ENCODE measurements at places on chromosomes 4 and X.

DNA sequence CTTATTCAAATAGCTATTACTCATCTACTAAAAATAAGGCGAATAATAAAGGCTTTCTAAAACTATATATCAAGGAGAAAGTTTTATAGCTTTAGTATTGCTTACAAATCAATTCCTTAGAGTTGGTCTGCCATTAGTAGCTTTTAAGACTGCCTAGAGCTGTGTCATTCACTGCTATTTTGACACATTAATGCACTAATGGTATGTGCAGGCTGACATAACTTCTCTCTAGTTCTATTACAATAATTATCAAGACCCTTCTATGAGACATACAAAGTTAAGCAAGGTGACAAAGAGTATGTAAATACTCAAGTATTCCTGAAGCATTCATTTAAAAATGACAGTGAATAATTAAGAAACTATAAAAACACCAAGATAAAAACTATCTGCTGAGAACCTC, 625.3 kb downstream of the STPG2 start:
- DNase-seq = no peak

GRCh38 chr4:123653236-123653635, 256.6 kb downstream of the SPRY1 start:
- DNase-seq = no peak

GRCh38 chr4:6912441-6912840, 2.8 kb downstream of the TBC1D14 start:
- no peak for DNase-seq

DNA sequence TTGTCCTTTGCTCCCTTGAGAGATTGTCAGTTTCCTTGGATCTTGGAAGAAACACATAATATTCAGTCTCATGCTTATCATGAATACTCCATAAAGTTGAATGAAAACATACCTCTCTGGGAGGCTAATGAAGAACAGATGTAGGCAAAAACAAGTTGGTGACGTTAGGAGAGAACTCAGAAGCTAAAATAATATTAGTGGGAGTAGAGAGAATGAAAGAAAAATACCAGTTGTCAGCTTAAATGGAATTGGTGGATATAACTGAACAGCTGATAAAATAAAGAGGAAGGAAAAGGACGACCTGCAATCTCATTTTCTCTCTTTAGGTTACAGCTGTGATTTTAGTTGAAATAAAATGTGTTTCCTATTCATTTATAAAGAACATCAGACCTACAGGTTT, 124.8 kb downstream of the SNCA start:
- no peak for DNase-seq

DNA sequence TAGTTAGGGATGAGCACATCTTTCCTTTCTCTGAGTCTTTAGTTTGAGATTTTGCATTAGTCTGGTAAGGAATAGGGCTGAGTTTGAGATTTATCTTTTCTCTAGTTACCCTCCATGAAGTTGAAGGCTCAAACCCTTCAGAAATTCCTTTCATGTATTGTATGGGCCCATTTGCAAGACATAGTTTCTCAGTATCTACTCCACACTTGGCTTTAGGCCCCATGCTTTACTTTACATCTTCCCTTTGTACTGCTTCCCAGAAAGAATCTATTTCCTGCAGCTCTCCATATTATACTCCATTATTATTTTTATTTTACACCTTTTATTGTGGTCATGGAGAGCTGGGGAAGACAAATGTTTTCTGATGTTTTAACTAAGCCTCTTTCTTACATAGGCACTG, 1038.2 kb downstream of the TECRL start:
- DNase-seq = no peak

DNA sequence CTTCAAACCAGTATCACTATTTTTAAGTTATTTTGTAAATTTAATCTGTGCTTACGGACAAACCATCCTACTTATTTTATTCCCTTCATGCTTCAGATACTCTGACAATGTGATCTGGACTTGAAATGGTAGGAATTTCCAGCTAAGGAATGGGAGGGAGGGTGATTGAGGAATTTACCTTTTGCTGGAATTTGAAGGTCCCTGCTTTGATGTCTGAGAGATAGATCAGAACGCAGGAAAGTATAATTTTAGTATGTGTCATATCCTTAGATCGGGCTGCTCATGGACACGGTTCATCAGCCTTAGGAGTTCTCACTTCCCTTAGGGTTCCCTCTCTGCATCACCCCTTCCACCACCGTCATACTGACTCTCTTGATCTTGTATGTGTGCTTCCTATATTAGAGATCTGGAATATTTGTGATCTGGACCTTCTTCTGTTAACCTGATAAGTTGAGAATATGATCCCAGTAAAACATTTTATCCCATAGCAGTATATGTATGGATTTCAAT, 16.8 kb downstream of the OCRL start:
- no peak for DNase-seq

DNA sequence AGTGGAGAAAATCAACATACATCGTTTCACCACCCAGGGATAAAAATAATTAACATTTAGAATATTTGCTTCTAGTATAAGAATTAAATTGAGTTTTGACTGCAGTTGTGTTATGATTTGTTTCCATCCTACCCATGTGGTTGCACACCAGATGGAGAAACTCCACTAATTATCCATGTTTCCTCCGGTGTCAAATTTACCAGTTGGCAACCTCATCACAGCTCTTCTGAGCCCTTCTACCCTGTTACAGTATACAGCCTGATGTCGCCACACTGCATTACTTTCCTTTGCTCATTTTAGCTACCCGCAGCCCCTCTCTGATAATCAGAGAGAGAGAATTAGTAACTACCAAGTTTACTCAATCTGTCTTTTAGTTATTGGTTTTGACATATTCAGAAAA, 411.2 kb downstream of the DTHD1 start:
- DNase-seq = no peak

GRCh38 chr4:126271292-126271691, 956.5 kb downstream of the FAT4 start:
- no peak for DNase-seq

DNA sequence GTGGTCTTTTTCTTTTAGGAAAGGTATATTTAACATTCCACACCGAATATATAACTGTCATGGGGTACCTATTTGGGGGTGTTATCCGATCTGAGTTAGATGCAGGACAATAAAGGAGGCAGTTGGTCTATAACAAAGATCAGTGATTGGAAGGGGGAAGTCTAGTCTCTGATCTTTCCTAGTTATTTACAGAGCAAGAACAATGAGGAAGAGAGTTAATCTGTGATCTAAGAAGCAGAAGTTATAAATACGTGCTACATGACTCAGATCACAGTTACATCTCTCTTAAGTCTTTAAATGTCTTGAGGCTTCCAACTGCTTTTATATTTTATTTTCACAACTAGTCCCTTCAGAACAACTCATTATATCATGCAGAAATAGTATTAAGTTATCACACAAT, 33.2 kb upstream of the ARMCX4 start:
- DNase-seq = no peak

DNA sequence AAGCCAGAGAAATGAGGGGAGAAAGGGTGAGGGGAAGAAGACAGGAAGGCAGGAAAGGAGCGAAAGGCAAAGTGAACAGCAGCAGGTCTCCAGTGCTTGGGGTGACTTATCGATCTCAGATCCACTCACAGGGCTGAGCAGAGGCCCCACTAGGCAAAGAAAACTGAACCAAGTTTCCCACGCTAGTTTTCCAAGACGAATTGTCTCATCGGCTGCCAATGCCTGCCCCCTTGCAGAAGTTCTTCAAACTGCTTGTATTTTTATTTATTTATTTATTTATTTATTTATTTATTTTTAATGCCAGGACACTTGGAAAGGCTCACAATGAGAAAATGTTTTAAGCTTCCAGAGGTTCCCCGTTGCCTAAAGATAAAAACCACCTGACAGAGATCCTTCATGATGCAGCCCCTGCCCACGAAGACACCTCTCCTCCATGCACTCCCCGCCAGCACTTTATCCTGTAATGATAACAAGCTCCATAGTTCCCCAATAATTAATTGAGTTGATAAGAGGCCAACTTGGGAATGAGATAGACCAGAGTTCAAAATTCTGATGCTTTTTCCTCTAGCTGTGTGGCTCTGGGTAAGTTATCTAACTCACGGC, 43.2 kb downstream of the QDPR start:
- DNase-seq = no peak

GRCh38 chr4:152957437-152958171, 21.5 kb downstream of the FHDC1 start:
- DNase-seq = no peak

DNA sequence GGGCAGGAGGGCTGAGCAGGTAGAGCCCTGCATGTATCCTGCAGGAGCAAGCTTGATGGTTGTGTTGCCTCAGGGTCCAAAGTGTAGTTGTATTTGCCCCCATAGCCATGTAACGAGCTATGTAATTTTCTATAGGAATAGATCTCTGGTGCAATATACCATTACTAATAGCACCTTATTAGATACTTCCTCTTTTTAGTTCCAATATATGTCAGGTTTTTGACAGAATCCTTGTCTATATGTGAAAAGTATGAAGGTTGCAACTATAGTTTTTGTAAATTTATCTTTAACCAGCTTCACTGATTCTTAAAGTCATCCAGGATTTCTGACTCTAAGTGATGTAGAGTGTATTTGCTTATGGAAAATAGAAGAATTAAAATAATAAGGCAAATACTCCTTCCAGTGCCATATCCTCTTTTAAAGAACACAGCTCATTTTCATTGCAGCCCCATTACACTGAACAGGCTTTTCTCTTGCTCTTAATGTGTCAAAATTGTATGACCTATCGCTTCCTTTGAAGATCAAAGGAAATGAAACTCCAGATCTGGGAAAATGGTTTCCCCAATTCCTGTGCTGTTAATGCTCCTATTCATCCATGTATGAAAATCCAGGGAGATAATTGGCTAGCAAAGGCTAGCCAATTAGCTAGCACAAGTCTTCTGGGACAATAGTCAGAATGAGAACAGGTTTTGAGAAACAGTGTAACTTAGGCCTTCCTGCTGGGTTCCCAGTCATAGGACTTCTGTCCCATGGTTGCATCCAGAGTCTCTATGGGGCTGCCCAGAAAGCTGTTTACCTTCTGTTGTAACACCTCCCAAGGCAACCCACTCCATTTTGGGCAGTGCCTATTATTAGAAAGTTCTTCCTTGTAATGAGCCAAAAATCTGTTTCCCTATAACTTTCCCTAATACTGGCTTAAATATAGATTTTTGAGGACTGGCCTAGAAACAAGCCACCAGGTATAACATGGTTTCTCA, 90.6 kb downstream of the TSPAN7 start:
- DNase-seq = no peak

DNA sequence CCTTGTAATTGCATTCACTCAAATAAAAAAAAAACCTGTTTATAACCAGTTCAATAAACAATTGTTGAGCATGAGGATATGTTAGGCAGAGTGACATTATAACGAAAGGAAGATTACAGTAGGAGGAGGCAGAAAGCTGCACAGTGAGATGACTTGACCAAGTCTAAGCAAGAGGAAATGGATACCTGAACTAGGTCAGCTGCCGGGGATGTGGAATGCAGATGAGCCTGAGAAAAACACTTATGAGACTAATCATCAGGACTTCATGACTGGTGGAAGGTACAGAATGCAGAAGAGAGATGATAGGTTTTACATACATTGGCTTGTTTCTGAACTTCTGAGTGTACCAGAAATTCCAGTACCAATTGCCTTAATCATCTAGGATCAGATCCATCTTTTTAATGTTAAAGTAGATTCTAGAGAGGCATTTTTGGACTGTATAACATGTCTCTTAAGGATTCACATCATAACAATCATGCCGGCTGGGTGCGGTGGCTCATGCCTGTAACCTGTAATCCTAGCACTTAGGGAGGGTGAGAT, 208.1 kb upstream of the PPP3CA start:
- DNase-seq = no peak

- no peak for DNase-seq
Measured at GRCh38 chr4:16056681-16057385, 27.0 kb downstream of the PROM1 start.

- no peak for DNase-seq
Measured at GRCh38 chr4:154660052-154660451, 47.6 kb upstream of the FGG start.

- peak; percentile 9 for DNase-seq
Measured at GRCh38 chr4:99402765-99403164, 32.4 kb downstream of the ADH7 start.

- no peak for DNase-seq
Measured at GRCh38 chr4:19806865-19807264, 444.8 kb upstream of the SLIT2 start.

DNA sequence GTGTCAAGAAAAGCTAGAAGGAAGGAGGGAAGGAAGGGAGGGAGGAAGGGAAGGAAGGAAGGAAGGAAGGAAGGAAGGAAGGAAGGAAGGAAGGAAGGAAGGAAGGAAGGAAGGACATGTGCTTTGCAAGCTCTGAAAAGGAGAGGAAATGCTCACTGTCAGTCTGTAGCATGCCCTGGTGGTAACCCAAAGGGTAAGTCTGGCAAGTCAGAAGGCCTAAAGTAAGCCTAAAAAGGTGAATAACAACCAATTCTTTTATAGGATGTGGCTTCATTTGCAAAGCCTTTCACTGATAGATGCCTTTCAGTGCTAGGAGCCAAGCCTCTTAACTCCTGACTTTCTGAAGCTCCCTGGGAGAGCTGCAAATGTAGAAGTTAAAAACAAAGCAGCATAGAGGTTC, 542.6 kb downstream of the CFAP47 start:
- DNase-seq = no peak

DNA sequence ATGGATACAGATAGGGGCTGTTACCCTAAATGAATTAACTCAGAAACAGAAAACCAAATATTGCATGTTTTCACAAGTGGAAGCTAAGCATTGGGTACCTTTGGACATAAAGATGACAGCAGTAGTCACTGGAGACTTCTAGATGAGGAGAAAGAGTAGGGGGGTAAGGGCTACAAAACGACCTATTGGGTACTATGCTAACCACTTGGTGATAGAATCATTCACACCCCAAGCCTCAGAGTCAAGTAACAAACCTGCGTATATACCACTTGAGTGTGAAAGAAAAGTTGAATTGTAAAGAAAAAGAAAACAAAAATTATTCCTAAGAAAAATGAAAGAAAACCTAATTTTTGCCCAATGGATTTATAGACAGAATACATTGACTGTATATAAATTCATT, 7.7 kb upstream of the ARAP2 start:
- DNase-seq = no peak

- no peak for DNase-seq
Measured at GRCh38 chr4:161823450-161823849, 340.4 kb downstream of the FSTL5 start.

DNA sequence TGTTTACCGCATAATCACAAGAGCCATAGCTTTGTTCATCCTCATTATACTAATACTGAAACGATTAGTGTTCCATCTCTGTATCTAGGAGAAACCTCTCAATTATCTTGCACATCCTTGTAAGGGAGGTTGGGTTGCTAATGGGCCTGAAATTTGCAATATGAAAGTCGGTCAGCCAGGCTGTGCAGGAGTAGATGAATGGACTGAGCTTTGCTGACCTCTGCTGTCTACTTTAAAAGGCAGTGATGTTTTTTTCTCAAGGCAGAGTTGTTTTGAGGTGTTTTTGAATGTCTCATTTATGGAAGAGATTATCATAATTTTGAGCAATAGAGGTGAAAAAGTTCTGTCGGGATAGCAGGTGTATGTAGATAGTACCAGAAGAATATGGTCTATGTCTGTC, 47.9 kb upstream of the LINC00632 start:
- no peak for DNase-seq

DNA sequence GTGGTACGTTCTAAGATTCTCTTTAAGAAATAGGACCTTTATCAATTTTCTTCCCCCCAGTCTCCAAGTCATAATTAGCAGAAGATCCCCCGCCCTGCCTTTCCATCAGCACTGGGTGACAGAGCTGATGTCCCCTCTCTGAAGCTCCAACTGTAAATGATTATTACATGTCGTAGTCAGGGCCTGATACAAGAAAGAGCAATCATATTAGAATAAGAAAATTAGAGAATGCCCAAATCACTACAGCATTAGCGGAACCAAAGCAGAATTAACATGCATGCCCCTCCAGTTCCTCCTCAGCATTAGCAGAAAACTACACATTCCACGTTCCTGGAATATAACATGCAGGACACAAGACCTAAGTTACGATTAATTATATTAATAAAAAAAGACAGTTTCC, 717 bp downstream of the GPM6B start:
- no peak for DNase-seq

Data from Jurkat, Clone E6-1 (cell line).